NCI-H226 (cell line): ENCODE measurements at places on chromosomes 5 and 9.
A peak's percentile ranks its signal among the peaks of the same experiment; 100 is the strongest.

GRCh38 chr9:75962662-75963036 lies 72.2 kb downstream of the PCSK5 start:
- no peak for DNase-seq

DNA sequence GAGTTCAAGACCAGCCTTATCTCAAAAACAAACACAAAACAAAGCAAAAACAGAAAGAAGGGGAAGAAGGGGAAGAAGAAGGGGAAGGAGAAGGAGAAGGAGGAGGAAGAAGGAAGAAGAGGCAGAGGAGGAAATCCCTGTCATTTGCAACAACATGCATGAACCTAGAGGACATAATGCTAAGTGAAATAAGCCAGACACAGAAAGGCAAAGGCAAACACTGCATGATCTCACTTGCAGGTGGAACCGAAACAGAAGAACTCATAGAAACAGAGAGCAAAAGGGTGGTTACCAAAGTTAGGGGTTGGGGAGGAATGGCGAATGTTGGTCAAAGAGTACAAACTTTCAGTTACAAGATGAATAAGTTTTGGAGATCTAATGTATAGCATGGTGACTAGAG lies 135.4 kb downstream of the UGCG start:
- no peak for DNase-seq

GRCh38 chr9:38181232-38181631 lies 112.2 kb upstream of the SHB start:
- no peak for DNase-seq

DNA sequence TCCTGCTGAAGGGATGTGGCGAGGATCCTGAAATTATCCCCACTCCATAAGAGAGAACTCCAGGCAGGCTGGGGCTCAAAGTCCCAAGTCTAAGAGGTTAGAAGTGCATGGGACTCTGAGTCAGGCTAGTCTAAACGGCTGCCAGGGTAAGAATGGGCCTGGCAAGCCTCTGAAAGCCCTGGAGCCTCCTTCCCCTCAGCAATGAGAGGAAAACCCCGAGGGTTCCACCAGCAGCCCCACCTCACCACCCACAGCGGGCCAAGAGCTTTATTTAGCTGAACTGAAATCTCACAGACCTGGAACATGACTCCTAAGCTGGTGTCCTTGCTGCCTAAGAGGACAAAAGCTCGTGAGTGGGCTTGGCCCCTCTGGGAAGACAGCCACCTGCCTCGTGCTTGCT lies 135.5 kb downstream of the SEC61B start:
- DNase-seq = no peak

DNA sequence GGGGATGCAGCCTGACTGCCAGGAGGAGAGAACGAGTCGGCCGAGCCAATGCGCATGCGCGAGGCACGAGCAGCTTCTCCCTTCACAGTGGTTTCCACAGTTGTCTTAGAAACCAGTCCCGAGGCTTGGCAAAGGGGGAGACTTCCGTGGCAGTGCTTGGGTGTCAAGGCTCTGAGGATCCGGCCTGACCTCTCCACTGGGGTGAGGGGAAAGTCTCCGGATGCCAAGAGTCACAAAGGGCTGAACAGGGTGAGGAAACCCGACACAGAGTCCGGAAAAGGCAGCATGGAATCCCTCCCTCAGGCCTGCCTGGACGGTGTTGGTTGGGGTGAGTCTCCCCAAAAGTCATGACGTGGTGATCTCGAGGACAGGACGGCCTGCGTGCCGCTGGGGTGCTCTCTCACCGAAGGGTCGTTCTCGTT lies 475.5 kb downstream of the SPATA31A7 start:
- no peak for DNase-seq

DNA sequence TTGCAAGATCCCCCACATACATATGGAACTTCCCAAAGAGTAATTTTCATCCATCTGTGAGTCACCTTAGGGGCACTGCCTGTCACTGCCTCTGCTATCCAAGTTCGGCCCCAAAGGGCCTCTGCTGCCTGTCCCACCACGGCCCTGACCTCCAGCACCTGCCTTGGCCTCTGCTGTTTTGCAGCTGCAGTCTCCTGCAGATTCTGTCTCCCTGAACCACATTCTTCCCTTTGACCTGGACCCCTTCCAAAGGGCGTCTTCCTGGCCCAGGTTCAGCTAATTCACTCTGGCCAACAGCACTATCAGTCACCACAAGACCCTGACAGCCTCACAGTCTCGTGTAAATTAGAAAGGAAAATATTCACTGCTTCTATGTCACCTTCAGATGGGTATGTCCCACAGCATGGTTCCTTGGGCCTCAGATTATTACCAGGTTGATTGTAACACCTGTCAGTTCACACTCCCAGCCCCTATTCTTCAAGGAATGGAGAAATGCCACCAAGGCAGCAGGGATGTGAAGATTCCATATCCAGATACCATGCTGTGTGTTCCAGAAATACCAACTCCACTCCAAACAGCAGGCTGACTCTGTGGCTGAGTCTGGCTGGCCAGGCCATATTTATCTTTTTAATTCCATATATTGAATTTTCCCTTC lies 479.3 kb downstream of the ARHGEF28 start:
- DNase-seq = no peak

DNA sequence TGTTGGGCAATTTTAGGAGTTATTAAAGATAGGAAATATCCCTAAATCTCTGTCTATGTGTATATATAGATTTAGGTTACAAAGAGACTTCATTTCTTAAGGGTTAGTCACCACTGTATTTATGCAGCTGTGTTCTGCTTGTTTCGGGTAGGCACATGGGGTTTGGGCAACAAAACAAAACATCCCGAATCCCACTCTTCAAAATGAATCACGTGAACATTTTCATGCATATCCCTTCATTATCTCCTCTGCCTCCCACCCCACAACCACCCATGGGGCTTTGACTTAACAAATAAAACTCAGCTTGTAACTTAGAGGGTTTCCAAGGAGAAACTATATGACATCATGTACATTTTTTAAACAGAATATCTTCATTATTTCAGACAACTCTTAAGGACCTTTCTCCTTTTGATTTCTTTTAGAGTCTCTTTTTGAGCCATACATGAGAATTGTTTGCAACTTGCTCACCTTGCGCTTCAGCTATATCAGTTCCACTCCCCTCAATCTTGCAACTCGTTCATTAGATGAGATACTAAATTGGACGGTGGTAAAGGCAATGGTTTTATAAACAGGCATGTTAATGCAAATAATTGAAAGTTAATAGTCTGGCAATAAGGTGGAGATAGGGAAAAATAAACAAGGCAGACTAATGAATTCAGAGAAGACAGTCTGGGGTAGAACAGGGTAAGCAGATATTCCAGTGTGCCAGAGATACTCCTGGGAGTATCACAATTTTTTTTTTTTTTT lies 136.7 kb downstream of the CD180 start:
- DNase-seq = no peak

GRCh38 chr5:56745864-56746263 lies 69.5 kb upstream of the MAP3K1 start:
- no peak for DNase-seq

- no peak for DNase-seq
Observed at GRCh38 chr5:1330847-1331831, 13.8 kb downstream of the CLPTM1L start.

DNA sequence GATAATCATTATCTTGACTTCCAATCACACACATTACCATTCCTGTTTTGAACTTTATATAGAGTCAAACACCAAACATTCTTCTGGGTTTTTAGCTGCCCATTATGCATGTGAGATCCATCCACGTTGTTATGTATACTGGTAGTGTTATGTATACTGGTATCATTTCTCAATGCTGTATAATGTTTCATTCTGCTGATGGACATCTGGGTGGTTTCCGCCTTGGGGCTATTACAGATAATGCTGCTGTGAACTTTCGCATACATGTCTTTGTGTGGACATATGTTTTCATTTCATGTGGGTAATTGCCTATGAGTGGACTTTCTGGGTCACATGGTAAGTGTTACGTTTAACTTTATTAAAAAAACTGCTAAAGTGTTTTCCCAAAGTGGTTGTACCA lies 217.8 kb upstream of the EFNA5 start:
- no peak for DNase-seq

- DNase-seq = peak; percentile 79
Observed at GRCh38 chr5:78518365-78519197, 130.0 kb downstream of the LHFPL2 start.

- DNase-seq = no peak
Observed at GRCh38 chr5:35294976-35295375, 64.7 kb upstream of the PRLR start.

DNA sequence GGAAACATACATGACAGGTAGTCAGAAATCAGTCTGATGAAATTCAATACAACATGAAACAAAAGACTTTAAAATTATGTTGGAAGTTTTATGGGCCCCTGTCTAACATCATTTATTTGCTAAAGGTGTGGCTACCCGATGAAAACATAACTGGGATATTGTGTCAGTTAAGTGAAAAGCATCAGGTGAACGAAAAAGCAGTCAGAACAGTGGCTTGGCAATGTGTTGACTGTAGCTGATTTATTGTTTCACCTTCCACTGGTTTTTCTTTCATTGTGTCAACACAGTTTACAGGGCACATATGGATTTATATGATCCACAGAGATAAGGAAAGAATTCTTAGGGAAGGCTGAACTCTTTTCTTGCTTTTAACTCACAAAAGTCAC lies 429.6 kb upstream of the ZNF608 start:
- DNase-seq = no peak

GRCh38 chr9:19650312-19650711 lies 138.5 kb downstream of the SLC24A2 start:
- DNase-seq = no peak

- no peak for DNase-seq
Observed at GRCh38 chr5:31645420-31646081, 6.6 kb downstream of the PDZD2 start.

DNA sequence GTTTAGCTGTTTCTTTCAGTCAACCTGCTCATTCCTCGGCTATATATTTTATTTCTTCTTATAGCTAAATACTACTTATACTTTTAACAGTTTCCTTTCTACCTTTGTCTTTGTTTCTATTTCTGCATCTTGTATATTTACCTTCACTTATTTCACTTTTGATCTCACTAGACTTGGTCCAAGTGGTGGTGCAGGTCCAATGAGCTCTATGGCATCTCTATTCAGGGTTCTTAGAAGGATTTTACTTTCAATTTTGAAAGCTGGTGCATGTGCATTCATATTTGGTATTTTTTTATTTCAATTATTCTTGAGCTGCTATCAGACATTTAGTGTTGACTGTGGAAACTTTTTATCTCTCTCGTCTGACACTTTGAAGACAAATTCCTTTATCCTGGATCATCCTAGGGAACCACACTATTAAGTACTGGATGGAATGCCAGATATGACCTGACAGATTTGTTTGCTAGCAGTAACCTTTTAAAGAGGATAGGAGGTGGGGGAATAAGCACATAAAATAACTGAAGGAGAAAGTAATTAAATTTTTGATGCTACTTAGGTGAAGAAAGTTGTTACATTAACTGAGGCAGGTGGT lies 123.1 kb upstream of the PJA2 start:
- DNase-seq = peak; percentile 51
